Activated CD4-positive, alpha-beta T cell treated with anti-CD3 and anti-CD28 coated beads for 36 hours (primary cell): ENCODE measurements at places on chromosomes 4 and X. TPM values are rescaled to one million over a fixed set of nuclear protein-coding genes. Genes with fewer than 3 reads are reported as not detected.
A peak's percentile ranks its signal among the peaks of the same experiment; 100 is the strongest.

- no peak overlapping the region for H3K27ac ChIP-seq
- H3K27me3 ChIP-seq = no peaks in the 10 kb centered on the region
- H3K36me3 ChIP-seq = no peaks in the 10 kb centered on the region
- H3K4me1 ChIP-seq = peaks cover 25% of the 10 kb centered on the region
- no peak overlapping the region for H3K4me3 ChIP-seq
Observed at GRCh38 chrX:40278340-40279090, 180.8 kb upstream of the BCOR start.

The UNC5C gene
- not detected for total RNA-seq

The CLRN2 gene
- total RNA-seq = not detected

- peaks cover 27% of the 10 kb centered on the region for H3K27me3 ChIP-seq
- H3K27ac ChIP-seq = peak overlapping the region; percentile 29
- DNase-seq = peak; percentile 56
Observed at GRCh38 chr4:87895964-87896621, 63.3 kb downstream of the MEPE start.
